ENCODE measurements at places on chromosomes 16 and 17.

DNA sequence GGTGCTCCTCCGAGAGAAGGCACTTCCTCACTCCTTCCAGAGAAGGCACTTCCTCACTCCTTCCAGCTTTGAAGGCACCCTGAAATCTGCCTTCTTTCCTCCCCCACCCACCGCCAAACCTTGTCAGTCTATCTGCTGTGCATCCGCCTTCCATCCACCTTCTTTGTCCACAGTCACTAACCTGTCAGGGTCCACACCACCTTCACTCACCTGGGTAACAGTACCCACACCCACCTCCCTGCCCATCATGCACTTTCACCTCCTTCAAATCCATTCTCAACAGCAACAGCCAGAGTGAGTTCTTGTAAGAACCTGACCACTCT, 5.2 kb downstream of the CCDC102A start:
- DNase-seq = no peak

DNA sequence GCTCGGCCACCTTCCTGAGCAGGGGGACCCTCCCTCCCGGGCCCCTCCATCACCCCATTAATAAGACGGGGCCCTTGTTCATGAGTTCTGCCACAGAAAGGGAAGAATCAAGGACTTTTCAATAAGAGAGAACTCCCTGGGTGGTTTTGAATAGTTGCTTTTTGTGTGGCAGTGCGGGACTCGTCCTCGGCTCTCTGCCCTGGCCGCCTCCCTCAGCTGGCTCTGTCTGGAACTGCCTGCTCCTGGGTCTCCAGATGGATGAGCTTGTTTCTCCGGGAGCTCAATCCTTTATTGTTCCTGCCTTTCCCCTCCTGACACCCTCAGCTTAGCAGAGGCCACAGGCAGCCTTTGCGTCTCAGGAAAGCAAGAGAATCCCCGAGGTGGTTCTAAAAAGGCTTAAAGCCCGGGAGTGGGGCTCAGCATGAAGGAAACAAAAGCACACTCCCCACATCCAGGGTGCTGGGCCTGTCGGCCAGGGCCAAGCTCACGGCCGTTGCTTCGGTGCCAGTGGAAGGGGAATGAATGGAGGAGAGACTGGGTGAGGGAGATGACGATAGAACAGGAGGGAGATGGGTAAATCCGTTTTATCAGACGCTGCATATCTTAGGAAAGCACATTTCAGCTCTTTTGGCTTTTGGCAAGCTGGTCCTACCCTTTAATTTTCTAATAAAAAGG, 60.2 kb downstream of the RAI1 start:
- DNase-seq = no peak

GRCh38 chr17:63125987-63126386, 160.0 kb downstream of the TANC2 start:
- no peak for DNase-seq

GRCh38 chr17:9020096-9020823, 1.1 kb upstream of the NTN1 start:
- no peak for DNase-seq

- DNase-seq = no peak
Measured at GRCh38 chr17:41329279-41329948, 13.9 kb upstream of the KRTAP17-1 start.

GRCh38 chr17:83125515-83126274, 46.3 kb downstream of the METRNL start:
- no peak for DNase-seq

- no peak for DNase-seq
Measured at GRCh38 chr17:45129940-45130680, 2.2 kb downstream of the PLCD3 start.

- DNase-seq = no peak
Measured at GRCh38 chr17:1069847-1070246, 72.9 kb downstream of the TIMM22 start.

GRCh38 chr16:28504707-28505404, 1.8 kb downstream of the IL27 start:
- no peak for DNase-seq

DNA sequence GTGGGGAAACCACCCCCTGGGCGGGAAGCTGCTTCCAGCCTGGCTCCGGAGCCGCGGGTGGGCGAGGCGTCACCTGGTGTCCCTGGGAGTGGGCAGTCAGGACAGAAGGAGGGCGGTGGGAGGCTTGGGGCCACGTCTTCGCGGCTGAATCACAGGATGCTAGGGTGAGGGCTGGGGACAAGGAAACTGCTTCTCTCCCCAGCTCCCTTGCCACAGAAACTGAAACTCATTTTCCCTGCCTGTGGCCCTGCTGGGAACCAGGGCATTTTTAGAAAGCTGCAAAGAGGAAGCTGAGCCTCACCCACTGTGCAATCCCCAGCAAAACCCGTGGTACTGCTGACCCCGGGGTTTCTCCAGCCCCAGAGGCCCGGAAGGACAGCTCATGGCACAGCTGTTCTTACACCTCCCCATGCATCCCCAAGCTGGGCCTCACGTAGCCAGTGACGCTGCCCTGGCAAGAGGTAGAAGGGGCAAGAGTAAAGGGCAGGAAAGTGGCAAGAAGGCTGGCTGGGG, 8.2 kb downstream of the RHBDF2 start:
- no peak for DNase-seq

Measured in activated CD8-positive, alpha-beta memory T cell treated with anti-CD3 and anti-CD28 coated beads, Interleukin-2, amount 50 U/mL, for 4 hours (primary cell).